Fibroblast of skin of right quadriceps (primary cell): ENCODE measurements at places on chromosomes 1 and 21.

- DNase-seq, result peak; percentile 53
Measured at GRCh38 chr1:67534627-67535065, 104.4 kb upstream of the SERBP1 start.

DNA sequence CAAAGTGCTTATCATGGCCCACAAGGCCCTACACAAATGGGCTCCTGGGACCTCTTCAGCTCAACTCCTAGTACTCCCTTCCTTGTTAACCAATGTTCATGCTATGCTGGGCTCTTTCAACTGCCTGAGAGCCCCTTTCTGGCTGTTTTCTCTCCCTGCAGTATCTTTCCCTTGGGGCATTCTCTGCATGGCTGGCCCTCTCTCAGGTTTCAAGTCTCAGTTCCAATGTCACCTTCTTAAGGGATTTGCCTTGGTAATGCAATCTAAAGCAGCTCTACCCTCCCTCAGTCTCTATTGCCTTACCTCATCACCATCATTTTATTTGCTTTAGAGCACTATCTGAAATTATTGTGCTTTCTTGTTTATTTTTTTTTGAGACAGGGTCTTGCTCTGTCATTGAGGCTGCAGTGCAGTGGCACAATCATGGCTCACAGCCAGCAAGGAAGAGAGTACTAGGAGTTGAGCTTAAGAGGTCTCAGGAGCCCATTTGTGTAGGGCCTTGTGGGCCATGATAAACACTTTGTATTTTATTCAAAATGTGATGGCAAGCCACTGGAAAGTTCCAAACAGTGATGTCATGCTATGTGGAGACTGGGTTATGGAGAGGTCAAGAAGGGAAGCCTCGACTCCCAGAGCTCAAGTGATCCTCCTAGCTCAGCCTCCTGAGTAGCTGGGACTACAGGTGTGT lies 63.4 kb upstream of the SRSF10 start:
- no peak for DNase-seq

DNA sequence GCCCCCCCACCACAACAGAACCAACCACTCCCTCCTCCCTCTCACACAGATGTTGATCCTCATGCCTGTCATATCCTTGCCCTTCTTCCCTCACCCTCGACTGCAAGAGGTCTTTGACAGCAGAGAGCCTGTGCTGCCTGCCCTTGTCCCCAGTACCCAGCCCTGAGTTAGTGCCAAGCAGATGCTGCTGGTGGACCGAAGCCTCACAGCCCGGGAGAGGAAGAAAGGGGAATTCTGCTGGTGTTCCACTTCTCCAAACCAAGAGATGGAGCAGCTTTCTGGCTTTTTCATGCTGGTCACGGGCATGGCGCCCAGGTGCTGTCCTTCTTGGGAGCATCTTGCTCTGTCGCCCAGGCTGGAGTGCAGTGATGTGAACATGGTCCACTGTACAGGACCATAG lies 69.1 kb downstream of the SLC66A1 start:
- no peak for DNase-seq

GRCh38 chr1:68204977-68205630 lies 27.2 kb downstream of the WLS start:
- no peak for DNase-seq

- no peak for DNase-seq
Measured at GRCh38 chr1:25610822-25611630, 5.6 kb upstream of the MAN1C1 start.

- no peak for DNase-seq
Measured at GRCh38 chr1:94535095-94535494, 6.5 kb downstream of the F3 start.

DNA sequence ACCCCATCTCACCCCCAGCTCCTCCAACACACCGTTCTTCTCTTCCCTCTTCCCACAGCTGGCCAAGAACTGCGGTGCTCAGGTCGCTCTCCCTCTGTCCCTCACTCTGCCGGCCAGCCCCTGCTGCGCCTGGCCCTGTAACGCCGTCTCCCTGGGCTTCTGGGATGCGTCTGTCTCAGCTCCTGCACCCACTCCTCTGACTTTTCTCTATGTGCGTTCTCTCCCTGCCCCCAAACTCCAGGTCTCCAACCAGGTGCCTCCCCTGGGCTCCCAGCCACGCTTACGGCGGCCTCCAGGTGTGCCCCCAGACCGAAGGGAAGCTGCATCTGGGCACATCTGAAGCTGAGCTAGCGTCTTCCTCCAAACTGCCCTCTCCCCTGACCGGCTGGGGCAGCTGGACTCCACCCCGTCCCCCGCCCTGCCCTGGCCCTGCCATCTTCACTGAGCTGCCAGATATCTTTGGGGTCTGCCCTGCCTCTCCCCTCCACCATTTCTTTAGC lies 2.6 kb downstream of the KRTAP10-12 start:
- DNase-seq, result no peak

- no peak for DNase-seq
Measured at GRCh38 chr1:22916471-22916820, 56.2 kb downstream of the LACTBL1 start.

- DNase-seq, result no peak
Measured at GRCh38 chr1:42593486-42594100, 64.6 kb upstream of the PPIH start.

DNA sequence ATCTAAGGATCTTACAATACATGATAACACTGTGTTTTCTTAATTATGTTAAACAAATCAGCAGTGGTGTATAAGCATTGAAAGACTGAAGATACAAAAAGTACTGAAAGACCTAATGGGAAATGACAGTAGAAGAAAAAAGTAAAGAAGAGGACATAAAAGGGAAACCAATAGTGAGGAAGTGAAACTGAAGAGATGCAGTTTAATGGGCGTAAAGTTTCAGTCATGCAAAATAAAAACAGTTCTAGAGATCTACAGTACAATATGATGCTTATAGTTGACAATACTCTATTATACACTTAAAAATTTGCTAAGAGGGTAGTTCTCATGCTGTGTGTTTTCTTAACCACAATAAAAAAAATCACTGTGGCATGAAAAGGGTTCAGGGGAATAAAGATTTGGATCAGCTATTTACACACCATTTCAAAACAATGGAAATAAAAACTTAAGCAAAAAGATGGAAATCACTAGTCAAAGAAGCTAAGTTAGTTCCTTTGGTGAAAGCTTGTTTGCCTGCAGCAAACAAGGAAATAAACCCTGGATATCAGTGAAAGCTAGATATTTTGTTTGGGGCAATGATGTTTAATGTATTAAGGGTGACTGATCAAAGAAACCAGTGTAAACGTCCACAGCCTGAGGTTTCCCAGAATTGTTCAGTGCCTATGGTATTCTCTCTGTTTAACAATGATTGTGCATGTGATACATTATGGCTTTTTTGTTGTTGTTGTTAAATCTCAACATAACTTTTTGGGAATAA lies 1160.8 kb upstream of the ADGRL2 start:
- no peak for DNase-seq
